ENCODE measurements at places on chromosomes 2 and 18.

- DNase-seq: no peak
Observed at GRCh38 chr2:231942180-231942579, 16.0 kb upstream of the NPPC start.

GRCh38 chr2:97698530-97698929, 14.8 kb upstream of the ZAP70 start:
- DNase-seq: no peak

- no peak for DNase-seq
Observed at GRCh38 chr2:52810460-52810859, 957.1 kb upstream of the CHAC2 start.

DNA sequence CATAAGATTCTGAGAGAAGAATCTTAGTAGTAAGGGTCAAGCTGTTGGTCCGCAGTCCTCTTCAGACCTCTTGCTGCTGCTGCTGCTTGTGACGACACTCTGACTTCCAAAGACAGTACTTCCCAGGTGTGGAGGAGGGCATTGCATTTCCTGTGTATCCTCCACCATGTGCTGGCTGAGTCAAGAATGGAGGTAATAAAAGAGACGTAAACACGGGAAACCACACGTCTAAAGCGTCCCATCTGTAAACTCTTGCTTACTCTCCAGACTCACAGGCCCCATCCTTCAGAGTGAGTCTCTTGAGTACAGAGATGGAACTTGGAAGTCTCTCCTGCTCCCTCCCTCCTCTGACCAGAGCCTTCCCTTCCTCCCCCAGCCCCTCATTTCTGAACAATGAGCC, 25.6 kb downstream of the KLHL29 start:
- no peak for DNase-seq

- DNase-seq: no peak
Observed at GRCh38 chr18:36692371-36692770, 136.4 kb downstream of the TPGS2 start.

GRCh38 chr18:9757827-9758621, 49.9 kb downstream of the RAB31 start:
- DNase-seq: no peak

Measured in stimulated activated CD4-positive, alpha-beta T cell treated with anti-CD3 and anti-CD28 coated beads, Interleukin-15, amount 100 ng/mL, for 1 hour (primary cell).